ENCODE measurements at places on chromosomes 3 and 15.

GRCh38 chr3:194322678-194323211 is 28.4 kb downstream of the CPN2 start:
- DNase-seq: no peak

DNA sequence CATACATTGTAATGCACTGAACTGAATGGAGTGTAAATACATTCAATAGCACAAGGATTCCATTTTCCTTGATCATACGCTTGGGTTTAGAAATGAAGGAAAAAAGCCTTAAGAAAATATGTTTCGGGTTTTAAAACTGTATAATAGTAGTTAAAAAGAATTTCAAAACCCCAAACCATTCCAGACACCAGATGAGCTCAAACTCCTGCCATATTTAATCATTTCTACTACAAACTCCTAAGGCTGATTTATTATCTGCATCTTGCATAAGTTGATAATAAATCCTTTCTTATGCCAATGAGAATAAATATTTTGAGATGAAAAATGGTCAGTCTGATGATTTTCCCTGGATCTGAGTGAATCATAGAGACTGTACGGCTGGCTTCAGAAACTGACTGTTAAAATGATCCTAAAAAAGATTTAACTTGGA is 51.0 kb downstream of the NR1D2 start:
- no peak for DNase-seq

DNA sequence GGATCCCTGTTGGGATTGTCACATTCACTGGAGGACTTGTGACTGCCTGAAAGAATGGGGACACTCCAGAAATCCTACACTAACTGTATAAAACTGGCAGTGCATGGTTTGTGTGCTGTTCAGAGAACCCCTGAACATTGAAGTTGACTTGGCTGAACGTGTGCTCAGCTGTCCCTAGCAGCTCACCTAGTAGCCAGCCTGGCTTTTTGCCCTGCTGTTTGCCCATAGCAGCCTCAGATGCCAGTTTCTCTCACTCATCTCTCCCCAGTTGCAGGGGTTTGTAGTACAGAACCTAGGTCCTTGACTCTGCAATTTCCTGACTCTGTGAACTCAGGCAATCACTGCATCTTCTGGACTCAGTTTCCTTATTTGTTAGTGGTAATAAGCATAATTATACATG is 63.0 kb downstream of the KCNAB1 start:
- no peak for DNase-seq

DNA sequence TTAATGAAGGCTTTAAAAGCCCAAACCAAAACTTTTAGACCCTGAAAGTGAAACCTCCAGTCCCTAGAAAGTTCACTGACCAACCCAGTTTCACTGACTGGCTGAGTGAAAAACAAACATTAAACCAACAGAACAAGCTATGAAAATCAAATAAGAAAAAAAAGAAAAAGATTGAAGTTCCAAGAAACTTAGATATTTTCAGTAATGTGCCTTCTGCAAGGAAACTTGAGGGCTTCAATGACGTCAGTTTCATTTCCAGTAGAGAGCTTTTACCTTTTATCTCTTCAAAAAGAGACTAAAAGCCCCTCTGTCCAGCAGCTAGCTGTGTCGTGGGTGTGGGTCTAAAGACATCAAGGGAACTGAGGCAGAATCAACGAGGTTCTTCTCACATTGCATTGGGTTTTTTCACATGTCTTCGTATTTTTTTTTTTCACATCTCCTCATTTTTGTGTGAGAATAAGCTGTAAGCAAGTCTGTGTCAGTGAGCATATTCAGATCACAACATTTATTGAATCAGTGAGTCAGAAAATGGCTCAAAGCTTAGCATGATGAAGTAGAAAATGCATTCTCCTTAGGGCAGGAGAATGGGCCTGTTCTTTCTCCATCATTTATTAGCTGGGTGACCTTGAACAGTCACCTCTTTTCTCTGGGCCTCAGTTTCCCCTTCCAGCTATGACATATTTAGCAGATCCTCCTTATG is 54.8 kb upstream of the BCL6 start:
- no peak for DNase-seq

GRCh38 chr3:129657261-129658046 is 51.0 kb upstream of the PLXND1 start:
- DNase-seq: no peak

DNA sequence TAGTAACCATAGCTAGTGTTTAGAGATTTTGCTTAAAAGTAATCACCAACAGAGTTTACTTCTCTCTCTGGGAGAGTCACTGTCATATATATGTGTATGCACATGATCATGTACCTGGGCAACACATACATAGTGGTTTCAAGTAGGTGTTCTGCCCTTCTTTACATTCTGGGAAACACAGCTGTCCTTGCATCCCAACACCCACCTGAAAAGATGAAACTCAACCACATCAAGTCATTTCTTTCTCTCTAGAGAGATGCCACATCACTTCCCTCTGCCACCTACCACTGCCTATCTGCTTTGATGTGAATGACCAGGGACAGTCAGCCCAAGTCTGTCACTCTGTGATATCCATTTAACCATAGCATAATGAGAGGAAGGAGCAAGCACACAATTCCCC is 155.8 kb upstream of the GADL1 start:
- no peak for DNase-seq

DNA sequence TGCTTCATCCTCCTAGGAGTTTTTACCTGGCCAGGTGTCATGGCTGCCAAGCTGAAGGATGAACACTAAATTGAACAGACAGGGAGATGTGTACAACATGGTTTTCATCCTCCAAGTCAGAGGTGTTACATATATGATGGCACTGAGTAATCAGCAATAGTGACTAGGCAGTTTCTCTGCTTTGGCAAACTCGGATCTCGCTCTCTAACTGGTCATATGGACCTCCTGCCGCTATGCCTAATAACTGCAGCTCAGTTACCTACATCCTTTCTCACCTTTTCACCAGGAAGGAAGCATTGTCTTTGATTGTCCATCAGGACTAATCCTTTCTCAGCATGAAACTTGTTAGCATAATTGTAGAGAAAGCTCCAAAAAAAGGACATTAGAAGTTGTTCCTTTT is 175.9 kb upstream of the PLSCR5 start:
- DNase-seq: no peak

DNA sequence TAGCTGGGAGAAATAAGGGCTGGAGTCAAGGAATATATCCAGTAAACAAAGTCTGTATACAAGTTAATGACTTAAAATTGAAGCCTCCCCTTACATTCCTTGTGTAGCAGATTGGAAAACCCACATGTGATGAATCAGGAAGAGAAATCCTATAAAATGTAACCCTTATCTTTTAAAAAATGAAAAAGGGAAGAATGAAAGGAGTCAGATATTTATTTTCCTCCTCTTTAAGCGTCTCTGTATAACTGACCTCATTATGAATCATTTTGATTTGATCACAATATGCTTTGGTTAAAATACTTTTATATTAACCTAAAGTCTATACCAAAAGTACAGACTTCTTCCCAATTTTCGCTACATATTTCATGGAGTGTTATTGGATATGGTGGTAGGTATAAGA is 316.3 kb upstream of the STAC start:
- DNase-seq: no peak

DNA sequence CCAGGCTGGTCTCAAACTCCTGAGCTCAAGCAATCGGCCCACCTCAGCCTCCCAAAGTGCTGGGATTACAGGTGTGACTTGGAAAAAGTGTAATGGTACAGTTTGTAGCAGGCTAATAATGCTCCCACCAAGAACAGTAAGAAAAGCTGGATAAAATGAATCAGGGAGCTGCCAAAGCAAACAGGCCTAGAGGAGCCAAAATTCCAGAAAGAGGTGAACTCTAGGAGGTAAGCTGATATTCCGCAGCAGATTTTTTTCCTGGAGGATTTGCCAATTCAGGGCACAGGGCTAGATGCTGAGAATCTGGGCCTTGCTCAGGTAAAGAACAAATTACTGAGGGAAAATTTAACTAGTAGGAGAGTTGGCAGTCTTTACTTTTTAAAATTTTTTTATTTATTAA is 11.0 kb upstream of the PCYT1A start:
- DNase-seq: no peak

GRCh38 chr3:123096731-123097130 is 29.9 kb downstream of the PDIA5 start:
- no peak for DNase-seq

GRCh38 chr3:114092151-114093015 is 35.8 kb downstream of the QTRT2 start:
- DNase-seq: peak; percentile 49

DNA sequence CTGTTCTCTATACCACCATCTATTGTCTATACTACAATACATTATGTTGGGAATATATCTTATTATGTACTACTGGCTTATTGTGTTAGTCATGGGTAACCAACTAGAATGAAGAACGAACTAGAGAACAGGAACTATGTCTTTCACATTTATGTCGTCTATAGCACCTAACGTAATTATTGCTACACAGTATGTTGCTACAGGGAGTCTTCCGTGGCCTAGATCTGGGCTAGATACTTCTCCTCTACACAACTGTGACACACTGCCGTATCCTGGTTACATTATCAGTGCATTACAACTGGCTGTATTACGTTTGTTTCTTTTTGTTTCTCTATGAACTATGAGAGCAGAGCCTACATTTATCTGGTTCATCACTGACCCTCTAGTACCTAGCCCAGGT is 34.0 kb downstream of the SCG5 start:
- DNase-seq: no peak

DNA sequence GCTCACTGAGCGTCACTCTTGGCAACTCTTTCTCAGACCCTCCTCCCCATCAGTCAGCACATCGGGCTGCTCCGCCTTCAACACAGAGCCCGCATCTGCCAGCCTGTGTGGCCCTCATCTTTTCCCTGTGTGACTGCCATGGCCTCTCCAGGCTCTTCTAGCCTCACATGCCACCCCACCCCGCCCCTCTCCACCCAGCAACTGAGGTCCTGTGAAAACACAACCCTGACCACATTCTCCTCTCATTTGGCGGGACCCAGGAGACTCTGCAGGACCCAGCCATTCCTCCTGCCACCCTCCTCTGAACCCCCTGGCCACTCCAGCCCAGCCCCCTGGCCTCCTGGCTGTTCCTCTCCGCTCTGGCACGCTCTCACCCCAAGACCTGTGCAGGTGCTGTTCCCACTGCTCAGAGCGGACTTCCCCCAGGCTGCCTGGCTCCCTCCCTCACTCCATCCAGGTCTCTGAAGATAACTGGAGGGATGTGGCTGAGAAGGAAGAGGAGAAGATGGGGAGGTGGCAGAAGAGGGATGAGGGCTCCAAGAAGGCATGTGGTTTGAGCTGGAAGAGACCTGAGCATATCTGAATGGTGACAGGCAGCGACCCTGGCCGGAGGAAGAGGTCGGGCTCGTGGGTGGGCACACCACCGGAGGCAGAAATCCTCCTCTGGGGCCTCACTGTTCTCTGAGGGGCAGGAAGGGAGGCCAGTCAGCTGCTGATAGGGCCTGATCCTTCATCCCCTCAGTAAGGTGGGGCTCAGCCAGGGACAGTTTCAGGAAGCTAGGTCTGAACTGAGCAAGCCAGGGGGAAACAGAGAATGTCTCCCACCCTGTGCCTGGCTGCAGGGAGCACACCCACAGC is 111.2 kb upstream of the RPL32 start:
- no peak for DNase-seq

- DNase-seq: no peak
Observed at GRCh38 chr15:40430271-40430805, 10.4 kb upstream of the BAHD1 start.

GRCh38 chr15:74326746-74327145 is 40.7 kb downstream of the CYP11A1 start:
- no peak for DNase-seq

DNA sequence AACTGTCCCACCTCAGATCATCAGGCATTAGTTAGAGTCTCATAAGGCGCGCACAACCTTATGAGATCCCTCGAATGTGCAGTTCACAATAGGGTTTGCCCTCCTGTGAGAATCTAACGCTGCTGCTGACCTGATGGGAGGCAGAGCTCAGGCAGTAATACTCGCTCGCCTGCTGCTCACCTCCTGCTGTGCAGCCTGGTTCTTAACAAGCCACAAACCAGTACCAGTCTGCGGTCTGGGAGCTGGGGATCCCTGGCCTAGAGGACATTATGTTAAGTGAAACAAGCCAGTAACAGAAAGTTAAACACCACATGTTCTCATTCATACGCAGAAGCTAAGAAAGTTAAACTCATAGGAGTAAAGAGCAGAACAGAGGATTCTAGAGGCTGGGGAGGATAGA is 47.0 kb downstream of the MAP3K13 start:
- DNase-seq: no peak

DNA sequence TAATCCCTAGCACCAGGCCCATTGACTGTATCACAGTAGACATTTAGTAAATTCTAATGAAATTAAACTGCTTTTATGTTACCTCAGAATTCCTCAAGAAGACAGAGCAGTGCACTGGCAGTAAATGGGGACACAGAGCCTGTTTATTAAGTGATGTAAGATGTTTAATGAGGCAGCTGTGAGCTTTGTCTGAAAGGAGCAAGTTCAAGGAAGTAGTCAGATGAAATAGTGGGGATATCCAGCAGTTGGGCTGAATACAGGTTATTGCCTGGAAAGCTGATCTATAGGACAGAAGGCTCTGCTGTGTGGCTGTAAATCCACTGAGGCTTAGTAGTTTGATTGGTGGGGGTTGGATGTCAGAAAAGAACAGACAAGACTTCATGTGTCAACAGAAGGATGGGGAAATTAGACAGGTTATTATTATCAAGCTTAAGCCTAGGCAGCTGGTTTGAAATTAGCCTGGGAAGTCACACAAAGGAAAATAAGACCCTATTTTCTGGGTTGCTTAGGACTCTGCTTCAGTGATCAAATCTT is 62.2 kb downstream of the PFN2 start:
- no peak for DNase-seq

- DNase-seq: no peak
Observed at GRCh38 chr3:112199622-112200316, 66.7 kb upstream of the GCSAM start.

- no peak for DNase-seq
Observed at GRCh38 chr15:88608607-88609181, 12.4 kb upstream of the AEN start.

DNA sequence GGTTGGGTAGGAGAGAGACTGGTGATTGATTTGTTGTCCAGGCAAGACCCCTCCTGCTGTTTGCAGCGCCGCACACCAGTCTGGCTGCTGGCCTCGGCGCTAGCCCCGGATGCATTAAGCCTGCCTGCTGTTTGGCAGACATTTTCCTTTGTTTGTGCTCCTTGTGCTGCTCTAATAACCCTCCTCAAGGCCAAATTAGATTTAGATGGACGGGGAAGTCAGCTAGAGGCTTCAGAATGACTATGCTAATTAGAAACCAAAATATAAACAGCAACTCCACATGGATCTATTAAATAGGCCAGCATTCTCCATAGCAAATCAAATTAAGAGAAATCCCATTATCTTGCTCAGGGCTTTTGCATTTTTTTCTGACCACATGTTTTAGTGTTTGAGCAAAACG is 445.2 kb downstream of the SQOR start:
- DNase-seq: no peak

DNA sequence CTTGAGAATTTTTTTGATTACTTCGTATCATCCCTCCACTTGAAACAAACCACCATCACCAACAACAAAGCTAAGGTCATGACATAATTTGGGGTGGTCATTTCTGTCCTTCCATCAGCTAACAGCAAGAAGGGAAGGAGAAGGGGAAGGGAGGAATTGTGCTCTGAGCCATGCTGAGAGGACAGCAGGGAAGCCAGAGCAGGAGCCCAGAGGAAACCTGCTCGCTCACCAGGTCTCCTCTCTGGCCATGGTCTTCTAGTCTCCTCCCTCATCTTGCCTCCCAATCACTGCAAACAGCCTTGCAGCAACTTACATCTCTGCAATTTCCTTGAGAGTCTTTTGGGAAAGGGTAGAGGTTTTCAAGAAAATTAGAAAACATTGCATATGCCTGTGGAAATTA is 196.7 kb downstream of the SSR3 start:
- no peak for DNase-seq

- no peak for DNase-seq
Observed at GRCh38 chr3:100776746-100777145, 67.5 kb downstream of the TFG start.

Data from AML-193 (cell line).